ENCODE measurements at places on chromosomes 4 and X.

DNA sequence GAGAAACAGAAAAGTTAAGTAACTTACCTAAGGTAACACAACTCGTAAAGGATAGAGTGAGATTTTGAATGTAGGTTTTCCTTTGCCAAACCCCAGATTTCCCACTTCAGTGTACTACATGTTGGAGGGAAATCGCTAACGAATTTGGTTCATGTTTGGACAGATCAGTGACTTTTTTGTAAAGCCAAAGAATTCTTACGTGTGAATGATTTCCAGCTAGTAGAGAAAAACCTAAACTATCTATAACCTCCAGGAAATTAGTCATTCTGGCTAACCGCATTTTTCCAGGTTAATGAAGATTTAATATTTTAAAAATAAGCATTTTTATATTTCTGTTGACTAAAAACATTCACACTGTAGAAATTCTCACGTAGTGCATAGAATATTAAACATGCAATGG is 7.2 kb downstream of the TENM3 start:
- DNase-seq = no peak

DNA sequence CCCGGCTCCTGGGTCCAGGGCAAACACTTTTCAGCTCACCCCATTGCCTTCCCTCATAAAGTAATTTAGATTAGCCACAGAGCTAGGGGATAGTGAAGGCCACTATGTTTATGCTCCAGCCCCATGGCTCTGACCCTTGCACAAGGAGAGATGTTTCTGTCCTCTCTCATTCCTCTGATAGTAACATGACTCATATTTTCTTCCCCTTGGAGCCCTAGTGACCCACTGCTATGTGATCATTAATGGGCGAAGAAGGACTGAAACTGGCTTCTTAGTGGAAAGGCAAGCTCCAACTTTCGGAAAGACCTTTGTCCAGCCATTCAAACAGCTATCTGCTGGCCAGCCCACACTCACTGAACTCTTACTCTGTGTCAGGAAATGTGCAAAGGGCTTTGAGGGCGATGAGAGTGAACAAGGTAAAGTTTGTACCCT is 12.3 kb downstream of the CLDN2 start:
- DNase-seq = no peak

- no peak for DNase-seq
Measured at GRCh38 chr4:128782875-128783614, 26.5 kb upstream of the JADE1 start.

DNA sequence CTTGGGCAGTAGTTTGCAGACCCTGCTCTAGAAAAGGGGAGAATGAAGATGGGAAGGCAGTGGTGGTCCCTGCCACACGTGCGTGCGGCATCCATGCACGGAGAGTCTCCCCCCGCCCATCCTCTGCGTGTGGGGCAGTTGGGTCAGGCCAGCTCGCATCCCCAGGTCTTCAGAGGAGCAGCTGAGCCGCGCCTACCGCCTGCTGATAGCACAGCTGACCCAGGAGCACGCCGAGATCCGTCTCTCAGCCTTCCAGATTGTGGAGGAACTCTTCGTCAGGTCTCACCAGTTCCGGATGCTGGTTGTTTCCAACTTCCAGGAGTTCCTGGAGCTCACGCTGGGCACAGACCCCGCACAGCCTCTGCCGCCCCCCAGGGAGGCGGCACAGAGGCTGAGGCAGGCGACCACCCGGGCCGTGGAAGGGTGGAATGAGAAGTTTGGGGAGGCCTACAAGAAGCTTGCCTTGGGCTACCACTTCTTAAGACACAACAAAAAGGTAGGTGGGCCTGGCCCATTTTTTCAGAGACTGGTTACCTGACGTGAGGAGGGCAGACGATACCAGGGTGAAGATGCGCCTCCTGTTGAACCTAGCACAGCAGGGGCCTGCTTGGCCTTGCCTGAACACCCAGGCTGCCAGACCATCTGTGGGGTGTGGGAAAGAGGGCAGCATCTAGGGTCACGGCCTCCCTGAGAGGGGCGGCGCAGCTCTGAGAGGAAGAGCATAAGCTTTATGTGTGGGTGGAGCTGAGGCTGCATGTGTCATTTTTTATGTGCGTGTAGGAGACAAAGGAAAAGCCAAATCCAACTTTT is 2.6 kb downstream of the UVSSA start:
- DNase-seq = no peak

- DNase-seq = no peak
Measured at GRCh38 chrX:136825771-136826170, 45.0 kb upstream of the ARHGEF6 start.

GRCh38 chr4:38105475-38106220 is 145.4 kb downstream of the PTTG2 start:
- no peak for DNase-seq

GRCh38 chrX:20189171-20189570 is 47.5 kb upstream of the EIF1AX start:
- DNase-seq = no peak

DNA sequence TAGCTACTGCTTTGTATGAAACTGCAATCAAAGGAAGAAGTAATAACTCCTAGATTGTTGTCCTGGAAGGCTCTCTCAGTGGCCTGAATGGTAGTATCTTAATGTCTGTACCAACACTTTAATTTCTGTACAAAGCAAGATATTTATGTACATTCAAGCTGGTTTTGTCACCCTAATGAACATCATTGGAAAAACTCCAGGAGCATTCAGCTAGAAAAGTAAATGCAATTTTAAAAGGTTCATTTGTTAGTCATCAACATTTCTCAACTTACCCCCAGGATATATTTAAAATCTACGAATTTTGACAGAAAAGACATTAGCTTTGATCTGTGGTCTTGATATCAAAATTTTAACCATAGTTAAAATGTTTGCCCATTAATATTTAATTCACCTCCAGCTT is 80.0 kb upstream of the FGF13 start:
- no peak for DNase-seq

GRCh38 chr4:6573551-6573950 is 1.4 kb upstream of the MAN2B2 start:
- DNase-seq = no peak

GRCh38 chr4:89249716-89250361 is 57.8 kb downstream of the GPRIN3 start:
- DNase-seq = no peak

GRCh38 chrX:129403974-129404669 is 119.2 kb downstream of the SMARCA1 start:
- no peak for DNase-seq

- DNase-seq = no peak
Measured at GRCh38 chr4:83582289-83582785, 46.4 kb downstream of the GPAT3 start.

DNA sequence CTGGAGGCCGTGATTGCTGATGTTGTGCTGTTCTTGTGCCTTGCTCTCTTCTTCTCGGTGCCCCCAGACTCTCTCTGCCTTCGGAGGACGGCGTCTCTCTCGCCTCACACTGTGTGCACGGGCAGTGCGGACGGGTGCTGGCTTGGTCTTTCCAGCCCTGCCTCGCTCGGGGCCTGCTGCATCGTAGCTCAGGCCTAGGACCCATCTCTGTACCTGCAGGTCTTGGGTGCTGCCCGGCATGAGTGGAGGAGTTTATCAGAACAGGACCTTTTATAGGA is 18.2 kb downstream of the RGS12 start:
- DNase-seq = no peak

- no peak for DNase-seq
Measured at GRCh38 chr4:145954924-145955339, 16.3 kb upstream of the ZNF827 start.

DNA sequence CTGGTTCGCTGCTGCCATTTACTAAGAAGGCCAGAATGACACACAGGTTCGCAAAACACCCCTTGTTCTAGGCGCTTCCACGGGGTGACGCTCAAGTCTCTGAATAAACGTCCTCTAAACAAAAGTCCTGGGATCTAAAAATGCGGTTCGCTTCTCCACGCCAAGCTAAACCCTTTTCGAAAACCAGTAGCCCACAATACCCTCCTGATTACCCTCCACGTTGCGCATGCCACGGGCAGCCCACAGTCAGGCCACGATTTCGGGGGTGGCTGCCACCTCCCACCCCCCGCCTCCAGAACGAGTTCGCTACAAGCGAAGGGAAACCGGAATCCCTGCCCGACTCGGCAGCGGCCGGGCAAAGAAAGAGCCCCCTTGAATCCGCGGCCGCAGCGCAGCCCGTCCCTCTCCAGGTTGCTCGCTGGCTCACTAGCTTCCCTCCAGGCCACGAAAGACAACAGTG is 423 bp downstream of the RPL39 start:
- peak; percentile 16 for DNase-seq

- no peak for DNase-seq
Measured at GRCh38 chrX:8049827-8050226, 121.2 kb downstream of the VCX2 start.

DNA sequence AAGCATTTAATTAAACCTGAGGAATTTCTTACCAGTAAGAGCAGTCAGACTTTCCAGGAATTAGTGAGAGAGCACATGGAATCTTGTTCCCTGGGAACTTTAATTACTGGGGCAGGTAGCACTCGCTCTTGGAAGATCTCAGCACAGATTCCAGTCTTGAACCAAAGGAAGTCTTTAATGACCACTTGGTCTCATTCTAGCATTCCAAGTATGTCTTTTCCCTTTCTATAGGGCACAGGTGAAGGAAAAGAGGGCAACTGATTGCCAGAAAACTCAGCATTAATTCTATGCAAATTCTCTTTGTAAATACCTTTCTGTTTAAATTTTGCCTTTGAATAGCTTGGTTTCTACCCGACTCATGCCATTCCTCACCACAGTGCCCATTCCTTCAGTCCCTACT is 236.6 kb downstream of the LDB2 start:
- DNase-seq = no peak

DNA sequence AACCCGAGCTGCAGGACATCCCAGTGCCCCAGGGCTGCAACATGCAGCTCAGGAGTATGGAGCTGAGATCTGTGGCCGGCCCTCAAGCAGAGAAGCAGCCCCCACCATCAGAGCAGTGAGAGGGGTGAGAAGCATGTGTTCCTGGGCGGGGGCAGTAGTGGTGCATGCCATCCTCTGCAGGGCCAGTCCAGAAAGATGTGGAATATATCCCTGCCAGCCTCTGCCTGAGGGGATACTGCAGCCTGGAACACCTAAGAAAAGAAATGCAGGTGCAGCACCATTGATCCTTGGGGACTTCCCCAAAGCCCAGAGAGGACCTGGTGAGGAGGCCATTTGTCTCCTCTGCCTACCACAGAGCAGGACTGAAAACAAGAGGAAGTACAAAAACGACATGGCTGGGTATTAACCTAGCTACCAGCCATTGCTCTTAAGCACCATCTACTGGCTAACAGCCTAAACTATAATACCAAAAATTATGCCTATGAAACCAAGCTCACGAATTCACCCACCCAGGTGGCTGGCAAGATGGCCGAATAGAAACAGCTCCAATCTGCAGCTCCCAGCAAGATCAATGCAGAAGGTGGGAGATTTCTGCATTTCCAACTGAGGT is 158.8 kb downstream of the ADGRA3 start:
- DNase-seq = no peak

GRCh38 chrX:152844256-152844655 is 13.4 kb downstream of the NSDHL start:
- DNase-seq = no peak
